ENCODE measurements at places on chromosomes 1 and 21.

DNA sequence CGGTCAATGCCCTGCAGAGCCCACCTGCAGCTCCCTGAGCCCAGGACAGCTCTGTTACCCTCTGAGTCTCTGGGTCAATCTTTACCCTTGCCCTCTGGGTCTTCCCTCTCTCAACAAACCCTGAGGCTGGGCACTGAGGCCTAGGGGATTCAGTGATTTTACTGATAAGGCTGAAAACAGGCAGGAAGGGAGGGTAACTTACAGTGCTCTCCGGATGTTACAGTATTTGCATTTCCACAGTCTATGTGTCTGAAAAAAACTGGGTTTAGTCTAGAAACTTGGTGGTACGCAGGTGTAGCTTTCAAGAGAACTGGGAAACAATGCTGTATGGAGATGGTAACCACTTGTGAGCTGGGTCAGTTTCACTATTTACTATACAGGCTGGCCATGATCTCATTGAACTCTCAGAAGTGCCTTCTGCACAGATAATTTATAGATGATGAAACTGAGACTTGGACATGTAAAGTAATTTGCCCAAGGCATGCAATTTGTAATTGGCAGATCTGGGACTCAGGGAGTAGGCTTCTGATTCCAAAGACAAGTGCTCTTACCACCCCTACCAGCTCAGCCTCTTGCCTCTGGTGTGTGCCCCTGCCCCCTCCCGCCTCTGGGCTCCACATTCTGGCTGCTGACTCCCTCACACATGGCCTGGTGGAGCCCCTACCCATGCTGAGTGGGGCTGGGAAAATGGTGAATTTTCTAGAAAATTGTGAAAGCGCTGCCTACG is 48.8 kb downstream of the TENT5C start:
- no peak for DNase-seq

- DNase-seq = no peak
Observed at GRCh38 chr1:98176936-98177335, 256.1 kb upstream of the DPYD start.

GRCh38 chr1:230261928-230262650 is 164.0 kb downstream of the PGBD5 start:
- no peak for DNase-seq

- DNase-seq = no peak
Observed at GRCh38 chr1:103191327-103191726, 83.0 kb upstream of the COL11A1 start.

GRCh38 chr1:91818713-91818975 is 67.3 kb downstream of the TGFBR3 start:
- no peak for DNase-seq

- no peak for DNase-seq
Observed at GRCh38 chr1:100499194-100499811, 38.6 kb upstream of the GPR88 start.

DNA sequence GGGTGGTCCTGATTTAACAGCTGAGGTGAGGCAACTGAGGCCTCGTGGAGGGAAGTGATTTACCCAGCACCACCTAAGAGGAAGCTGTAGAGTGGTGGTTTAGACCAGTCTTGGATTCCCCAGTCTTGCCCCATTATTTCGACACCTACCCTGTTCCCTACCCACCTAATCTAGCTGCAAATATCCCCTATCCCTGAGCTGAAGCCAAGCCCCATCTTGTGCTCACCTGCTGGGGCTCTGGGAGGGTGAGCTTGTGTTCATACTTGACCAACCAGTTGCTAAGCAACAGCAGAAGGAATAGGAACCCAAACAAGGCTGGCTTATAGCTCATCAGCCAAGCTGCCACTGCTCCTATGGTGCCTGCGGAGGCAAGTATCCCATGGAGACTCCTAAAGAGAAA is 2.0 kb downstream of the TEX46 start:
- DNase-seq = peak; percentile 42

DNA sequence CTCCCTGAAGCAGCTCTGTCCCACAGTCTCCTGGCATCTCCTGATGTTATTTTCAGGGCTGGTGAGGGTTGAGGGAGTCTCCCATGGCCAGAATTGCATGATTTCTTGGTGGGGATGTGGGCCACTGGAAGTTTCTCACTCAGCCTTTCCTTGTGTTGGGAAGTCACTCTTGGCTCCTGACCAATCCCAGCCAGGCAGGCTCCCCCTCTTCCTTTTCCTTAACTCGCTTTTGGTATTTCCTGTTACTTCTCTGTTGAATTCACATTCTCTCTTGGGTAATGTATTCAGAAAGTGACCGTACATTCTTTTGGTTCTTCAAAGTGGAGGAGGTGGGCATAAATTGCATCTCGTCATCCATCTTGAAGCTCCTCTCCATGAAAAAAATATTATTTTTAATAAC is 135.7 kb downstream of the PCBP3 start:
- DNase-seq = no peak

DNA sequence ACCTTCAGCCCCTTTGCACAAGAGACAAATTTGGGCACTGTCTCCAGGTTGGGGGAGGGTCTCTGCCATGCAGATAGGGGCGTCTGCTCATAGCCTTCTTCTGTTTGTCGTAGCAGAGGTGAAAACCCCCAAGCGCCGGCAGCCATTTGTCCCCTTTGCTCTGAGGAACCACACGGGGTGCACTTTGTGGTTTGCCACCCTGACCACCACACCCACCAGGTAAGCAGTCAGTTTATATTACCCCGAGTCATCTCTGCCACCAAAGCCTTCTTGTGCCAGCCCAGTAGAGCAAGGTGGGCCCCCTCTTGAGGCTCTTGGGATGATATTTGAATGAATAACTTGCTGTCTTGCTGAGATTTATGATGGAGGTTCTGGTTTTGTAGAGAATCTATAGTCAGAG is 111.8 kb downstream of the VPS13D start:
- no peak for DNase-seq

DNA sequence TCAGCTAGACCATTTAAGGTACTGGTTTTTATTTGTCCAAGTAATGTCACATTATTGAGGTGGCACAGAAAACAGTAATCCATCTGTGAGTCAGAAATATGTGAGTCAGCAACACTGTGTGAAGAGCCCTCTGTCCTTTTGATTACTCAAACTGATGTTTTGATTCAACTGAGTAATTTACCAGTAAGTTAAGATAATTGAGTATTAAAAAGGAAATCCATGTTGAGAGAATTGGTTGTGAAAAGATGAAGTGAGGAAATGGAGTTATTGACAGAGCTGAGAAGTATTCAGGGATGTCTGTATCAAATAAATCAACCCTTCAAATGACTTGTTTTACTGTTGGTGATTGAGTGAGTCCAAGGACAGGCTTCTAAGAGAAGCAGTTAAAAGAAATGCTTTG is 302.7 kb upstream of the SGIP1 start:
- peak; percentile 5 for DNase-seq

- DNase-seq = peak; percentile 69
Observed at GRCh38 chr1:219385787-219386427, 212.2 kb downstream of the LYPLAL1 start.

DNA sequence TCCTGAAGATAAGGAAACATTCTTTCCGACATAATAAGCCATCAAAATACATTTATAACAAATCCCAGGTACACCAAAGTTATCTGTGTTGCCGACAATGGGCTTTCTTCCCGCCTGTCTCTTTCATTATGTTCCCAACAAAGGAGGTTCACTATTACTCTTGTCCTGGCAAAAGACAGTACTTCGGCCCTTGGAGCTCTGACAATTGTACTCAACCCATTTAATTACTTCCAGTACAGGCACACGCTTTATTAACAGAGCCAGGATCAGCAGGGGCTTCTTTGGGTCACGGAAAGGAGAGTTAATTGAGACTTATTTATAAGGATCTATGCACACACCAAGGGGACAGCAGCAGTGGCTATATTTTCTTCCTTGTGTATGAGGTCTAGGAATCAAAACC is 46.6 kb upstream of the DUSP10 start:
- DNase-seq = no peak

GRCh38 chr21:33121715-33122475 is 52.0 kb downstream of the OLIG1 start:
- DNase-seq = peak; percentile 55

DNA sequence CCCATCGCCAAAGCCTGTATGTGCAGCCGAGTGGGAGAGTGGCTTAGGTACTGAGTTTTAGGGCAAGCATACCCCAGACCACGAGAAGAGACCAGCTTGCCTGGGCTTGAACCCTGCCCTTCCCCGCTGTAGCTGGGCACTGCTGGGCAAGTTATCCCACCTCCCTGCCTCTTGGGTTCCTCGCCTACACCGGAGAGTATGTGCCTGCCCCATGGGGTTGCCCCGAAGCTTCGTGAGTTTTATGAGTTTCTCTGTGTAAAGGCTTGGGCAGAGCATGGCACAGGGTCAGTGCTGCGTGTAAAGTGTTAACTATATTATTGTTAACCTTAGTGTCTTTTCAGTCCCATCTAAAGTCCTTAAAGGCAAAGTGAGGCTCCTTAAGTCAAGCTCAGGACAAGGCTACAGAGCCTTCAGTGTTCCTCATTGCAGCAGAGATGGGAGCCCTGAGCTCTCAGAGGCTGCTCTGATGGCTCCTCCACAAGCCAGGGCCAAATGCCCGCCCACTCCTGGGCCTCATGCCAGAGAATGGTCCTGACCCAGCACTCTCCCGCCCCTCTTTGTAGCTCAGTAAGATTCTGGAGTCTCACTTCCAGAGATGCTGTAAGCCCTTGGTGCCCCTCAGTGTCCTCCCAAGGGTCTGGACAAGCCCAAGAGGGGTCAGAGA is 37.0 kb upstream of the KCNA10 start:
- DNase-seq = no peak

DNA sequence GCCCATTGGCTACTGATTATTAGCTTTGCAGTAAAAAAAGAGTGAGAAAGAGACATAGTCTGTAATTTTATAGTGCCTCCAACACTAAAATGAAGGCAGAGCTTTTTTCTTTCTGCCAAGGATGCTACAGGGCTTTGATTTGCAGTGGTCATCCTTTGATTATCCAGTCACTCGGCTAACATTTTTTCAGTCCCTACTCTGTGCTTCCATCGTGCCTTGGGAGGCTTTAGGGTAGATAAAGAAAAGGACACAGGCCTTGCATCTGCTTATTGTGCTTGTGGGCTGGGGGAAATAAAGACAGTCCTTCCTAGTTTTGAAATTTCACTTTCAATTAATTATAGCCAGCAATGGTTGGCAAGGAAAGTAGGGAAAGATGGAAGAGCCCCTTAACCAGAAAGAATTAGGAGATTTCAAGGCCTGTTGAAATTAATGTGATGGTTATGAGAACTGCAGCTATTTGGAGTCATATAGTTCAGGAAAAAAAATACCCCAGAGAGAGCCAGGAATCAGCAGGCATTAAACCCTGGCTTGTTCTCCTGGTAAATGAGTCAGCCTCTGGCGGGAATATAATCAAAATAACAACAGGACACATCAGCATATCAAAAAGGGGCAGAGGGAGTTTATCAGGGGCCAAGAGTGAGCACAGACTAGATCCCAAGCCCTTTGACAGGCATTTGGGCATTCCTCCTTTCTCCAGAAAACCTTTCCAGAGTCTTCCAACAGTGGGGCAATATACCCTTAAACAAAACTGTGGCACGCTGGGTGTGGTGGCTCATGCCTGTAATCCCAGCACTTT is 27.4 kb downstream of the CACHD1 start:
- no peak for DNase-seq

DNA sequence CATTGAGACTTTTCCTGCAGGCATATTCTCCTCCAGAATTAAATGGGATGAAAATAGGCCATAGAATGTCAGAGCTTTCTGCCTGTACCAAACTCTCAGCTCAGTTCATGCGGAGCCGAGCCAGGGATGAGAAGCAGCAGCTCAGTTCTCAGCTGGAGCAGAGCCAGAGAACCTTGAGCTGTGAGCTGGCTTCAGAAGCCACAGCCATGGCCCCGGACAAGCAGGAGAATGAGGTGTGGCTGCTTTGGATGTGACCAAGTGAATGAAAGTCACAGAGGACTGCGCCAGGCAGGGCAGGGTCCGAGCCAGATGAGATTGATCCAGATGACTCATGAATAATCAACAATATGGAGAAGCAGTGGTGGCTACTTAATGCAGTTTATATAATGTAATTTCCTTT is 633.8 kb downstream of the NCAM2 start:
- no peak for DNase-seq

GRCh38 chr1:16120940-16121410 is 34.9 kb downstream of the EPHA2 start:
- DNase-seq = no peak

- no peak for DNase-seq
Observed at GRCh38 chr1:52554267-52554640, 1.4 kb upstream of the TUT4 start.

Data from RWPE1 (cell line).